ENCODE measurements at places on chromosomes 5 and 9.

GRCh38 chr5:134493461-134494055, 31.9 kb upstream of the JADE2 start:
- DNase-seq: no peak

GRCh38 chr9:102911185-102911584, 83.9 kb upstream of the CYLC2 start:
- no peak for DNase-seq

DNA sequence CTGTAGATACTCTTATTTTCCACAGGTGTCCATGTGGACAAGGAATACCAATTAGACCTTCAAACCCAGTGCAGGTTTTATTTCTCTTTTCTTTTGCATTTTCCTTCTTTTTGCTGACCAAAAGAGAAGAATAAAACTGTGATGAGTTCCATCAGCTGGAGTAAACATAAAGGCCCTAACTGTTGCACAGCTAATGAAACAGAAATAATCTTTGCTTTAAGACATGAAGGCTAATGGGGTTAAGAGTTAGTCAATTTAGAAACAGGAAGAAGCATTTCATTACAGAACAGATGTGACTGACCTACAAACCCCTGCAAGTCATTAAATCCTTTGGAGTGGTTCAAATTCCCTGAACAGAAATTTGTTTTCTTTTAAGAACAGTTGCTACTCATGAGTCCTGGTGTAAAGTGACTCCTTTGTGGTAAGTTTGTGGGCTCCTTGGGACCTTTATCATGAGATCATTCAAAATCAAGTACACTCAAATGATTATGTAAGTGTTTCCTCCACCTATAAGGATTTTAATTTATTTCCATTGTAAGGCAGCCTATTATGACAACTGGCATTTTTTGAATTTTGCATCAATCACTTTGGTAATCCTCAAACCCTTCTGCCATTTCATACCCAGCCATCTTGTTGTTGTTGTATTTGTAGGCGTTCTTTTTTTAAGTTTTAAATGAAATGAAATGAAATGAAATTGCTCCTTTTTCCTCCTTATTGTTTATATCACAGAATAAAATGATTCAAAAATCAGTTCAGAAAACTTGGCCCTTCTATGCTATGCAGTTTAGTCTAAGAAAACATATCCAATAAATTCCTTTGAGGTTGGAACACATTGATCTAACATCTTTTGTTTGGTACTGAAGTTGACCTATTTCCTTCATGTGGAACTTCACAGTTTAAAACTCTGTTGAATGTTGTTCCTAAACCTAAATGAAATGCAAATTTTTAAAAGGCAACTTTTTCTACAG, 1.3 kb downstream of the MINAR2 start:
- DNase-seq: no peak

- no peak for DNase-seq
Observed at GRCh38 chr5:41788941-41789368, 81.3 kb downstream of the OXCT1 start.

DNA sequence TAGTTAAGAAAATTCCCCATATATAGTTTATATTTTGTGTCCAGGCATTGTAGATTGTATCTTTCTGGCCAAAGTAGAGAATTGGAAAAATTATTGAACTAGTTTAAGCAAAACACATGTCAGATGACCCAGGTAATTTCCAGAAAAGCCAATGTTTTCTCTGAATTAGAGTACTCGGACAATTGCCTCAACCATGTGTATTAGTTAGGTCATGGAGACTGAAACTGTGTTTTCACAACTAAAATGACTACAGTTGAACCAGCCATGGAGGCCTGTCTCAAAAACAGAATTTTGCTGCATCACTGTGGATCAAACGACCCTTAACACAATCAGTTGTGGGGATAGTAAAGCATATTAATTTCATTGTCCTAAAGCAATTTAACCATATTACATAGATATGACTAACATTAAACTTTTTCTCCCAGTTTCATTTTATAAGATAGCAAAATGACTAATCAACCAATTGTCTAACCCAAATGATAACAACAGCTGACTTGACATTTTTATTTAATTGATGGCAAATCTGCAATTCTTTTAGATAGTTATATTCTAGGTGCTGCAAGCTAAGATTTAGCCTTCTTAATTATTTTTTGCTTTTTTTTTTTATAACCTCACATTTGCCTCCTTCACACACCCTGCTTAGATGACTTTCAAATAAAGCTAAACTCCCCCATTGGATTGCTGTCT, 39.2 kb upstream of the SPDL1 start:
- DNase-seq: no peak

DNA sequence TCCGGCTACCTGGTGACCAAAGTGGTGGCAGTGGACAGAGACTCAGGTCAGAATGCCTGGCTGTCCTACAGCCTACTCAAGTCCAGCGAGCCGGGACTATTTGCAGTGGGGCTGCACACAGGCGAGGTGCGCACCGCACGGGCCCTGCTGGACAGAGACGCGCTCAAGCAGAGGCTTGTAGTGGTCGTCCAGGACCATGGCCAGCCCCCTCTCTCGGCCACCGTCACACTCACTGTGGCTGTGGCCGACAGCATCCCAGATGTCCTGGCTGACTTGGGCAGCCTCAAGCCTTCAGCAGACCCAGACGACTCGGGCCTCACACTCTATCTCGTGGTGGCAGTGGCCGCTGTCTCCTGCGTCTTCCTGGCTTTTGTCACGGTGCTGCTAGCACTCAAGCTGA, 2.1 kb downstream of the PCDHGA4 start:
- no peak for DNase-seq

GRCh38 chr5:112800891-112801290, 60.2 kb upstream of the SRP19 start:
- DNase-seq: no peak

DNA sequence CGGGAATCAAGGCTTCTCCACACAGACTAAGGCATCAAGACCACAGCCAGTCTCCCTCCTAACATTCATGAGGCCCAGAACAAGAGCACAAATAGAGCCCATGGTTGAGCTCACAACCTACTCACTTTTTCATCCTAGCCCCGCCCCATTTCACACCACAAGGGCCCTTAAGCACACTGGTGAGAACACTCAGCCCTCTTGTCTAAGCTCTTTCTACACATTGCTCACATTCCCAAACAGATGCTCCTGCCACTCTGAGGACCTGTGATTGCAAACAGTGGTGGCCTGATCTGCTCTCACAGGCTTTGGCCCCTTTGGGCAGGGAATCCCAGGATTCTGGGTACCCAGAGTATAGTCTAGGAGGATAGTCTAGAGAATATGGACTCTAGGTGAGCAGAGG, 54.0 kb downstream of the FEM1C start:
- no peak for DNase-seq

GRCh38 chr5:170554521-170555267, 50.9 kb downstream of the KCNIP1 start:
- DNase-seq: no peak

DNA sequence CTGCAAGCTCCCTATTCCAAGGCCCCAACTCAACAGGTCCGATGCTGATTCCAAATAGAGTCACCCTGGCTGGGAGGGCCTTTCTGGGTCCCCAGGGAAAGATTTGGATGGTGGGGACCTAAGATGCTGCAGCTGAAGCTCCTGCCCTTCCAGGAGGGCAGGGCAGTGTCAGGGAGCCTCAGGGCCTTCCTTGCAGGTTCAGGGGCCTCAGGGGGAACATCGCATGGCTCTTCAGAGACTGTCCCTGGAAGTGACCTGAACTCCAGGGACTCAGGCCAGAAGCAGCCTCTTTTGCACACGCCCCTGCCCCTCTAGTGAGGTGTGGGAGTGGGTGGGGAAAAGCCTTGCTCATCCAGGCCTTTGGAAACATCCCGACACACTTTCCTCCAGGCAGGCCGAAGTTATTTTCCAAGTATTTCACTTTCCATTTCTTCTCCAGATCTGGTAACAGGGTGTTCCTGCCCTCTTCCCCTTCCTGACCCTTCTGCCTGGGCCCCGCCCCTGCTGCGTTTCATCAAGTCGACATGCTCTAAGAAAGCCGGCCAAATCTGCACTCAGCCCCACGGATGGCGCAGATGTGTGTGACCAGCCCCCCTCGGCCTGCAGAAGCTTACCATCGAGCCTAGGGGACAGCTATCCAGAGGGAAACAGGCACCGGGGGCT, 159.5 kb downstream of the FGF18 start:
- DNase-seq: no peak

DNA sequence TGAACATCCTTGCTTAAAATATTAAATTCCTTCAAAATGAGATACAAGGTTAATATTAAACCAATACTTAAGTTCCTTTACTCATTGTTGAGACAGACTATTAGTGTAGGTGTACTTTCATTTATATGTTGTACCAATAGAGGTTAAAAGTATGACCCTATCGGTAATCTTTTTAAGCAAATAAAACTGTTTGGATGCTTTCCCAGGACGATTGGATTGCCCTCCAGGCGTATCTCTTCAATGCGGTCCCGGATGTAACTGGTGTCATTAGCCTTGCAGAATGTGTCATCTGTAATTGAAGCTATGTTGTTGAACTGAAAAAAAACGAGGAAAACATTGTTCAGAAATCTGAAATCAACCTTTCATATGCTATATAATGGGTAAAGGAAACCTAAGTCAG, 18.9 kb downstream of the OGN start:
- no peak for DNase-seq

- DNase-seq: no peak
Observed at GRCh38 chr5:68279984-68280383, 64.4 kb downstream of the PIK3R1 start.

DNA sequence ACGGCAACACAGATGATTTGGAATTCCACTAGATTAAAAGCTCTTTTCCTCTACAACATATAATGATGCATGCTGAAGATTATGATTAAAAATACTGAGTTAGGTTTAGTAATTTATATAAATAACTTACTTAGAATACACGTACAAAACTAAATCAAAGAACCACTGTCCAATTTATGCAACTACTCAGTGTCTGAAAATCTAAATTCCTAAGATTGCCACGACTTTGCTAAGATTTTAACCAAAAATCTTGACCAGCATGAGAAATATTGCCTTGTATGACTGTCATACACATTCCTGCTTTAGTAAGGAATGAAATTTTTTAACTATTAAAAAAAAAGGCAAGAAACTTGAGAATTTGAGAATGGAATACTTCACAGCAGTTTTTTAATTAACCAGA, 292.4 kb downstream of the ZNF608 start:
- DNase-seq: no peak

- no peak for DNase-seq
Observed at GRCh38 chr5:133149345-133149744, 97.5 kb downstream of the HSPA4 start.

- no peak for DNase-seq
Observed at GRCh38 chr9:125929846-125930245, 182.7 kb downstream of the PBX3 start.

GRCh38 chr5:15431923-15432322, 68.1 kb upstream of the FBXL7 start:
- DNase-seq: no peak

DNA sequence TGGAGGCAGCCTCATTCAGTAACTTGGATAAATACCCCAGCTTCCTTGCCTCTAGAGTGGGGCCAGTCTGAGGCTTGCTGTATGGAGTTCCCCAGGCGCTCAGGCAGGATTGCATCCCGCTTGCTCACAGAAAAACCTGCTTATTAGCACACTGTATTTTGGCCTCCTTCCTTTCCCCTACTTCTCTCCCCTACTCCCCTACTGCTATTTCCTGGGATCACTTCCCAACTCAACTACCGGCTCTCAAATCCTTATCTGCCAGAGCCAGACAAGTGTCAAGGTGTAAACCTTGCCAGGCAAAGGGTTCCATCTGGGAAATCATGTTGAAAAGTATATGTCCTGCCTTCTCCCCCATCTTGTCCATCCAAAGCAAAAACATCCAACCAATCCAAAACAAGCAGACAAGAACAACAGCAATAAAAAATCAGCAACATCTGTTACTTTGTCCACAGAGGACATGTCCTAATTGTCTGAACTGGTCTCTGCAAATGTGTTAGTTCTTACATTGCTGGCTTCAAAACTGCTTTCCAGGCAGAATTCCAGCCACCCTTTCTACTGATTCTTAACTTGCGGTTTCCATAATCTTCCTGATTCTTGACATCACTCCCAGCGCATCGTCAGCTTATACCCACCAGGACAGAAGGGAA, 164.1 kb upstream of the SEMA6A start:
- DNase-seq: no peak

GRCh38 chr5:60538955-60539866, 160.8 kb downstream of the DEPDC1B start:
- DNase-seq: no peak

DNA sequence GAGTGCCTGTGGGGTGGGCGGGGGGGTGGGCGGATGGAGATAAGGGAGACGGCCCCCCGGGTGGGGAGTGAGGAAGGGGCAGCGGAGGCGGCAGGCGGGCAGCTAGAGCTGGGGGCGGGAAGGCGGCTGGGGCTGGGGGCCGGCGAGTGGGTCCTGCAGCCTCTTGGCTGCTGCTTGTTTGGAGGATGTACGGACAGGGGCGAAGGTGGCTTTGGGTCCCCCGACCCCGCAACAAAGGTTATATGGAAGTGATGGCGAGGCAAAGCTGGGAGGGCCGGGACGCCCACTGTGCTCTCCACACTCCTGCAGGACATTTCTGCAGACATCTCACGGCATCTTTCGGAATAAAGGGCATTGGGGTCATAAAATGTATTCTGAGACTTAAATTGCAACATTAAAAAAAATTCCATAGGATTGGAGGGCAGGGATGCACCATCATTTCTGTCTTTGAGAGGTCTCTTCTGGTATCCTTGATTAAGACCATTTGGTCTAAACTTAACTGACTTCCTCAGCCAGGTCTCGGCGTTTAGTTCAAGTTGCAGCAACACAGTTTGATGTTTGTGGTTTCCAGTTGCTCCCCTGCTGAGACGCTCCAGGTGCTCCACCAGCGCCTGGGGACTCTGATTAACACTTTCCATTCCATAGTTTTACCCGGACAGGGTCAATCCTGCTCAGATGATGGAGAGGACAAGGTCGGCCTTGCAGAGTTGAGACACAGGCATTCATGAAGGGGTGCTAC, 101.6 kb upstream of the SSBP2 start:
- DNase-seq: no peak

- no peak for DNase-seq
Observed at GRCh38 chr9:81886665-81887064, 41.6 kb upstream of the SPATA31D4 start.

DNA sequence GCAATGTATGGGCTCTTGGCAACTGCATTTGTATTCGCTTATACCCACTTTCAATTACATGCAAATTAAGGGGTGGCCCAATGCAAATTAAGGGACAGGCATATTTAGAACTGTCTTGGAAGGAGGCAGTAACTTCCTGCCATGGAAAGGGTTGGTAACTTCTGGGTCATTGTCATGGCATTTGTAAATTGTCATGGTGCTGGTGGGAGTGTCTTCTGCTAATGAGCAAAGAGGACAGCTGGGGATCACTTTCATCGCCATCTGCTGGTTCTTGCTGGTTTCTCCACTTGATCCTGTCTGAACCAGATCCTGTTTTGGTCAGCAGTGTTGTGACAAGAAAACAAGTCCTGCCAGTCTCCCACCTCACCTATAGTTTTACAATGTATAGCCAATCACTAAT, 23.3 kb upstream of the UGT3A2 start:
- DNase-seq: no peak

GRCh38 chr5:73663860-73664240, 37.9 kb downstream of the ARHGEF28 start:
- DNase-seq: no peak
